ENCODE measurements at places on chromosomes 2 and 18.

- DNase-seq: no peak
These were observed 380.7 kb downstream of the RBM43 start for GRCh38 chr2:150880986-150881385.

GRCh38 chr18:3409811-3410210, 40.2 kb upstream of the TGIF1 start:
- DNase-seq: no peak

- DNase-seq: no peak
These were observed 598.5 kb downstream of the CNTNAP5 start for GRCh38 chr2:124623560-124623959.

- no peak for DNase-seq
These were observed 1077.9 kb upstream of the PIK3C3 start for GRCh38 chr18:40877096-40877495.

DNA sequence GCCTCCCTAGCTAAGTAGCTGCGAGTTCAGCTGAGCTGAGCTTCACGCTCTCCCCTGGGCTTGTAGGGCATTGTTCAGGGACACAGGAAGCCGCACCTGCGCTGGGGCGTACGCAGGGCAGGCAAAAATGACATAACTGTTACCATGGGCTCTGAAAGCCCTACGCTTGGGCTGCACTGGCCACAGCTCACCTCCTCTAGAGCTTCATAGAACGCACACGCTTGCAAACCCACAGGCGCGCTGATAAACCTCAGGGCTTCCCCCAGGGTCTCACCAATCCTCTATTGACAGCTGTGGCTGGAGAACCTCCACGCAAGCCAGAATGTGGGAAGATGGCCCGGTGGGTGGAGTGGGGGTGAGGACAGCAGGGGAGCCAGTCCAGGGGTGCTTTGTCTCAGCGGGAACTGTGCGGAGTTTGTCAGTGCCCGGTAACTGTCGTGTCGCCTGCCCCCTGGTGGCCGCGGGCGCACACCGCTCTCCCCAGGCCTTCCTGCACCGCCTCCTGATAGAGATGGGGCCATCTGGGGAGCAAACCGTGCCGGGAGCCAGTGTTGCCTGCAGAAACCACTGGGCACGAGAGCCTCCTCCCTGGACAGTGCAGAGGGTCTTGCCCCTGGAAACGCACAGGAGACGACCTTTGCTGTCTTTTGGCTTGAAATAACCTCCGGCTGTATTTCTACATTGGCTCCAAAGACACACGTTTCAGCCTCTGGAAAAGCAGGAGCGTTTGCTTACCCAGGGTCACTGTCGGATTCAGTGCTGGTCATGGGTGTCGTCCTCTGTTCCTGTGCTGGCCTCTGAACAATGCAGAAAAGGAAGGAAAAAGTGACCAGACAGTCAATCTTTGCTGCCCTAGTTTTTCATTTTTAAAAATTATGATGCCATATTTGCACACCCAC, 17.0 kb upstream of the CIDEA start:
- peak; percentile 50 for DNase-seq

DNA sequence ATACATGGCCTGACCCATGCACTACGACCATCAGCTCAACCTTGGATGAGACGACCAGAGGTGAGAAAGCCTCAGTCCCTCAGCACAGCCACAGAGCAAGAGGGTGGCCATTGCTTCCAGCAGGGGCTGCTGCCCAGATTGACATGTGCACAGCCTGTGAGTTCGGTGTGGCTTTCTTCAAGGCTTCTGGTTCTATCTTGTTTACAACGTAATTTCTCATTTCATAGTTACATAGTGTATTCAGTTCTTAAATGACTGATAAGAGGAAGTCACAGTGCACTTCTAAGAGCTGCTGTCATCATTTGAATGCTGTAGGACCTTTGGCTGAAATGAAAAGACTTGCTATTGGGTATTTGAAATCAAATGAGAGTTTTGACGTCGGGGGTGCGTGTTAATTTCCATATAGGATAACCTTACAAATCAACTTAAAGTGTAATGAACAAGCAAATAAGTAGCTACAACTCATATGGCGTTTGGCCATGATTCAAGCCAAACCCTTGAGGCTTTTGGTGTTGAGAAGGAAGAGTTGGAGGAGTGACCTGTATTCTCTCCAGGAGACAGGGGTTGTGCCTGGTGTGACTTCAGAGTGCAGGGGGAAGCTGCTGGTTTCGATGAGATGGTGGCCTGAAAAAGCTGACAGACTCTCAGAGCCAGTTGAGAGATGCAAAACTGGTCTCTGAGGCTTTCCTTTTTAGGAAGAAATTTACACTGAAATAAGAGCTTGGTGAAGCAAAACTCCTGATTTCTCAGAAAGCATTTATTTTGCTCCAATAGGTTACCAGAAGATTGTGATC, 51.0 kb downstream of the TSHZ1 start:
- no peak for DNase-seq

- no peak for DNase-seq
These were observed 31.3 kb downstream of the NCK2 start for GRCh38 chr2:105775809-105776559.

DNA sequence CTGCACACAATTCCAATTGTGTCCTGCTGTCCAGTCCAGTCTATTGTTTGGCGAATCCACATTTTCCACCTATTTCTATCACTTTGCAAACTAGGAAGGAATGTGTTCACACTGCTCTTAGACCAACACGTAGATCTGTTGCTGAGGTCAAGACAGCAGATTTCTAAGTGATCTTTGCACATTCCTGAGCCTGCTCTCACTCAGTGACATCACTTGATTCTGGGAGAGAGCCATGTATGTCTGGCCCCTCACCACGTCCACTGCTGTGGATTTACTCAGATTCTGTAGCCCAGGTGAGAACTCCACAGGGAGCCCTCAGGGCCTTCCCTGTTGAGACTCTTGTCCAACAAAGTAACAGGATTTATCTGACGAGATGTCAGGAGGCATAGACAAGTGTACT, 317.2 kb downstream of the TSN start:
- no peak for DNase-seq
